ENCODE measurements at places on chromosomes 2 and 18.

DNA sequence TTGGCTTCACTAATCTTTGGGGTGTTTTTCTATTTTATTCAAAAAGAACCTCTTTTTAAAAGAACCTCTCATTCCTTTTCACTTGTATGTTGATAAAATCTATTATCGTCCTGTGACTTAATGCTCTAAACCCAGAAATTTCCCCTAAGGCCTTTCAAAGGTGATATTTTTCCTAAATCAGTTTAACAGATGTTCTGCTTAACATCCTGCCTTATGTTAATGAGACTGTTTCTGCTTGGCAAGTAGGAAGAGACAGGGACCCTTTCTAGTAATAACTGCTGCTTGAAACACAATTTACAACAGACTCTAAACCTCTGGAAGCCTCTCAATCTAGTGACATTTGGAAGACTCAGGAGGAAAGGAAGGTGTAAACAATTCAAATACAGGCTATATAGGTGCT is 128.8 kb downstream of the KCNJ3 start:
- DNase-seq = no peak

- DNase-seq = no peak
Observed at GRCh38 chr2:114170070-114170469, 272.4 kb upstream of the DPP10 start.

GRCh38 chr2:237519506-237520245 is 32.6 kb downstream of the MLPH start:
- no peak for DNase-seq

- DNase-seq = no peak
Observed at GRCh38 chr2:192196421-192197194, 1.9 kb upstream of the TMEFF2 start.

GRCh38 chr18:47168913-47169312 is 7.3 kb downstream of the IER3IP1 start:
- no peak for DNase-seq

- no peak for DNase-seq
Observed at GRCh38 chr18:37497853-37498518, 67.6 kb downstream of the CELF4 start.

DNA sequence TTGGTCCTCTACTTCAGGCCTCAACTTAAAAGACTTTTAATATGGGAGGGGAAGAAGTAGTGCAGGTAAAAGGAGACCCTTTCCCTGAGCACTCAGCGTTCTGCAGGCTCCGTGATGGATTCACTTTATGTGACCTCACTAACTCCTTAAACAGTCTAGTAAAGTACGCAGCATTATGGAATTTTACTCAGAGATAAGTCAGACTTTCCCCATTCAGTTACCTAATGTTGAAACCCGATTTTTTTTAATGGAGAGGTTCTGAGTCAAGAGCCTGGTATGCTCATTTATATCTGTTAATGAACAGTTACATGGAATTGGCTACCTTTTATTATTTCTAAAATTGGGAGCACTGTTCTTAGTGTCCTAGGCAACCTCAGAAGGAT is 34.1 kb downstream of the RASGRP3 start:
- DNase-seq = no peak

- no peak for DNase-seq
Observed at GRCh38 chr2:237895544-237896506, 36.4 kb downstream of the RAMP1 start.

DNA sequence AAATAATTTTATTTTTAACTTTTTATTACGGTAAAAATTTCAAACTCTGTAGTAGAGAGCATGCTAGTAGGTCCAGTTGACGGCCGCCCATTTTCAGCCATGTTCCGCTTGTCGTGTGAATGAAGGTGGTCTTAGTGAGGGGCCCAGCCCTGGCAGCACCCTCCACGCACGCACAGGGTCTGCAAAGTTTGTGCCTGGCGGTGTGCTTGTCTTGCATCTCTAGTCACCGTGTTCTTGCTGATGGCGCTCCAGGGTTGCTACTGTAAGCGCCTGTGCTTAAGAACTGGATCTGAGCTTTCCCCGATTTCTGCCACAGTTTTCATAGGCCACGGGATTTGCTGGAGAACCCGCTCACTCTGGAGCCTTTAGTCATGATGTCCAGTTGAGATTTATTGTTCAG is 28.9 kb downstream of the LDLRAD4 start:
- DNase-seq = no peak

DNA sequence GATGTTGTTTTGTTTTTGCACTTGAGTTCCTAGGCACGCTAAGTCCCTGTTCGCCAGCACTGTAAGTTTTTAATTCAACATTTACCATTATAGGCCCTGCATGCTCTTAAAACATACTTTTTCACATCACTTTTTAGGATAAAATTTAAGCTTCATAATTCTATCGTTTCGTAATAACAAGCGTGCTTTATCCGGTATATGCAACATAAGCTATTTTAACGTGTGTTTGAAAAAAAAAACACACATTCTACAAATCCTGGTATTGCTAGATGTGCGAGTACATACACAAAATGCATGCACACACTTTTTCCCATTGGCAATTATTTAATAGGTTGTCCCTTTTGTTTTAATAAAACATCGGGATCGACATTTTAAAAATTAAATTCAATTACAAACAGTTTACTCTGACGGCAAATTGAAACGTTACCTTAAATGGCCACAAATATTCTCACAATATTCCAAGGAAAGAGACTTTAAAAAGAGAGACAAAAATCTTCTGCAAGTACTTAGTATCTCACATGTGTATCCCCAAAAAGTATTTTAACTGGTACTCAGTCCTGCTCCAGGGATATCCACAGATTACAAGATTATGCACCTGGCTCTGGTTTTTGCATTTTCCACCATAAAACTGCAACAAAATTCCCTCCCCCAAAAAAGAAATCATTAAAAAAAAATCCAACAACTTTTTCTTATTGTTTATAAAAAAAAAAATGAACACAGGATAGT is 1.0 kb upstream of the TCF4 start:
- DNase-seq = no peak

GRCh38 chr2:173828189-173829142 is 136.7 kb downstream of the SP3 start:
- DNase-seq = no peak

- DNase-seq = no peak
Observed at GRCh38 chr2:238743243-238744065, 104.4 kb upstream of the TWIST2 start.

DNA sequence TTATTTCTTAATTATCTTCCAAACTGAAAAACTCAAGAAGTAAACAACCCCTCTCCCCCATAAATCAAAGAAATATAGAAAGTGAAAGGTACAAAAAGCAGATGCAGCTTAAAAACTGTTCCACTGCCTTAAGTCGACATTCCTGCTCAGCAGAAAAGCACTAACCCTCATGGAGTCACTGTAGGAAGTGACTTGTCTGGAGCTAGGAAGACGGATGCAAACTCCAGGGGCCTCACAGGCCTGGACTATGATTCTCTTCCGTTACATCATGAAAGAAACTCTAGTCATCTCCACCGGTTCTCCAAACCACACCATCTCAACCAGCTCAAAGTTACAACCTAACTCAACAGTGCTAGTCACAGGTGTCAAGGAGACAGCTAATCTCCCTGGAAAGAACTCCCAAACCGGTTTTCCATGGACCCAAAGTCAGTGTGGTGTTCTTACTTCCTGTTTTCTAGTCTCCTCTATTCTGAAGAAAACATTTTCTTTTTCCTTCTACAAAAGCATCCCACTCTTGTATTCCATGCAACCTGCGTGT is 128.4 kb downstream of the PIEZO2 start:
- DNase-seq = no peak

DNA sequence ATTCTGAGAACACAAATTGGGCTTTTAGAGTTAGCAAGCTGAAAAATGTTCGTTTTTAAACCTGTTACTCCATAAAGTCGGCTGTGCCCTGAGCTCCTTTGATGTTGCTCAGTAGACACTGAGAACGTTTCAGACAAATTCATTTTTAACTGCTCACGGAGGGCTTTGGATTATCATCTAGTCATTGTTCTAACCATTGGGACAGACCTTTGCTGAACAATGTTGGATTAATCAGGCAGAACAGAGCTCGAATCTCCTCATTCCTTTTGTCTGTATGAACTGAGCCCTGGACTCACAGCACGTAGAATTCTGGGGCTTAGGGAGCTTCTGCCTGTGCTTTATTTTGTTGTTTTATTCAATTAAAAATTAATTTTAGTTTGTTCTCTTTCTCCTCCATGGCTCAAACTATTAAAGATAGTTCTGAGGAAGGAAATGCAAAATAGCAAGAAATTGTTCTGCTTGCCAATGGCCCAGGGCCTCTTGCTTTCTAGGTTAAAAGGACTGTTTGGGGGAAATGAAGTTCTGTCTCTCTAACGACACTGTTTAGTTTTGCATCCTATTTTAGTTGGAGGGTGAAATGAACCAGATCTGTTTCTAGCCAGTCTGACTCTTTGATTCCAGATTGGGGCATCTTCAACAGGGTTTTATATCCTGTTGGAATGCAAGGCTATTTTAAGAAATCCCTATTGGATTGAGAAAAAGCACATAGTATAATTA is 114.7 kb upstream of the CXCR4 start:
- DNase-seq = no peak

DNA sequence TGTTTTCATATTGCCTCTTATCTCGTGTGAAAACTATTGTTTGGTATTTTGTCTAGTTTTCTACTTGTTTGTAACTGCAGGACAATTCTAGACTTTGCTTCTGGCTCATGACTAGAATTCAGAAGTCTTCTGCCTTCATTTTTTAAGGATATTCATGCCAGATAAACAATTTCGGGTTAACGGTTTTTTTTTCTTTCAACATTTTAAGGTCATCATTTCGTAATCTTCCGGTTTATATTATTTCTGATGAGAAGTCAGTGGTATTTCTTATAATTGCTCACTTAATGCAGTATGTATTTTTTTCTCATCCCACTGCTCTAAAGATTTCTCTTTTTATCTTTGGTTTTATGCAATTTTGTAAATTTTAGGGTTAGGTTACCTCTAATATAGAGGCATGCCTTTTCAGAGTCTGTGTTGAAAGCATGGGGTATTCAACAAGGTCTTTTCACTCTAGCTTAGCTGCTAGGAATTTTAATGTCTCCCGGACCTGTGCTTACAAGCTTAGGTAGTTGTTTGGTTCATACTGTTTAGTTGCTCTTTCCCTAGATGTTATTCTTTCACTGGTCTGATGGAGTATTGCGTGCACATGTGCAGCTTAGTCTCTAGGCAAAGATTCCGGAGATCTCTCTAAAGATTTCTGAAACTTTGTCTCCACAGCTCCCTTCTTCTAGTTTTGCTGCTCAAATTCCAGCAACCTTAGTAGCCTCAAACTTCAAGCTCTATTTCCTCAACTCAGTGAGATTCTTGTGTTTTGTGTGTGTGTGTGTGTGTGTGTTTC is 198.1 kb downstream of the MCFD2 start:
- DNase-seq = no peak

DNA sequence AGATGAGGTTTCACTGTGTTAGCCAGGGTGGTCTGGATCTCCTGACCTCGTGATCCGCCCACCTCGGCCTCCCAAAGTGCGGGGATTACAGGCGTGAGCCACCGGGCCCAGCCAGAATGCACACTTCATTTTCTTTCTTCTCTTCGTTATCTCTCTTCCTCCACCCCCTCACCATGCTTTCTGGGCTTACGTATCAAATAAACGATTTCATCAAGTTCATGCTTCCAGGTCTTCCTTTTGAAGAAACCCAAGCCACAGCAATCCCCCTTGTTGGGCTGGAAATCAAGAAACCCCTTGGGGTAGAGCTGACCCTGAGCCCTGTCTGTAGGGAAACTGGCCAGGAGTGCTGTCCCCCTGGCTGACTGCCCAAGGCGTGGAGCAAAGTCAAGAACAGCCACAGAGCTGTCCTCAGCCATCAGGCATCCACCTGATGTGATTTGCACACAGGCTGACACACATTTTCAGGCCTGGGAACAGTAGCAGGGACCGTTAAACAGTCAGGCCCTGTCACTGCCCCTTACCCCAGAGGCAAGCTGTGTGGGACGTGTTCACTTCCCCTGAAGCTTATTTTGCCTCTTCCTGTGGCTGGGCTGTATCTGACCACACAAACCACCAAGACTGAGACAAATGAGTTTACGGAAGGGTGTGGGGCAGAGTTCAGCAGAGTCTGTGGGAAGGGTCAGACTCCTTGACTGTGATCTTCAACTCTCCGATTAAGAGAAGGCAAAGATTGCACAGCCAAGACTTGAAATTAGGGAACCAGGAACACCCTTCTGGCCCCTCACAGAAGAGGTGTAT is 15.1 kb upstream of the NMUR1 start:
- no peak for DNase-seq

DNA sequence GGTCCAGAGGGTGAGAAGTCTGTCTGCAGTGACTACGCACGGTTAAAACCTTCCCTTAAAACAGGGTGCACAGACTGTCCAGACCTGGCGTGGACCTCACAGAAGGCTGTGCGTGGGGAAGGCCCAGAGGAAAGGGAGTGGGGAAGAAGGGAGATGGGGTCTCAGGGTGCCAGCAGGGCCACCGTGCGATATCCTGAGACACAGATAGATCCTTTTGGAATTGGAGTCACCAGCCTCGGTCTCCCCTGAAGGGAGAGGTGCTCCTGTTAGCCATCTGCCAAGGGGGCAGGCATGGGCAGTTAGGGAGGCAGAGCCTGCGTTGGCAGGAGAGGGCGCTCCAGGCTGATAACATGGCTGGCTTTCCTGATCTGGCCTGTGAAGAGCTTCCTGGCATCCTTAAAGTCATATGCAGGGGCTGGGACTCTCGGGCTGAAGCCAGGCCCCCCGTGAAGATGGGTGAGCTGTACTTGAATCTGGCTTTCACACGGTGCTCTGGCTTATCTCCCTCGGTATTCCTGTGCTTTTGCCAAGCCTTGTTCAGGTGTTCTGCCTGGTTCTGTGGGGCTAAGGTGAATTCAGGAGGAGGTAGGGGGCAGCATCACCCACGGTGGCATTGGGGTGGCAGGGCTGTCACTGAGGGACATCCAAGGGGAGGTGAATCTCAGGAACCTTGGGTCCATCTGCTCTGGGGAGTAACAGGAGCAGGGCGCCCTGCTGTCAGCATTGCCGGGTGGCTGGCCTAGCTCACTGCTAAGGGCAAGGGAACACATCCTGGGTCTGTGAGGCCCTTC is 107.2 kb upstream of the SMAD2 start:
- DNase-seq = no peak

- no peak for DNase-seq
Observed at GRCh38 chr2:125707611-125708010, 948.3 kb upstream of the GYPC start.

DNA sequence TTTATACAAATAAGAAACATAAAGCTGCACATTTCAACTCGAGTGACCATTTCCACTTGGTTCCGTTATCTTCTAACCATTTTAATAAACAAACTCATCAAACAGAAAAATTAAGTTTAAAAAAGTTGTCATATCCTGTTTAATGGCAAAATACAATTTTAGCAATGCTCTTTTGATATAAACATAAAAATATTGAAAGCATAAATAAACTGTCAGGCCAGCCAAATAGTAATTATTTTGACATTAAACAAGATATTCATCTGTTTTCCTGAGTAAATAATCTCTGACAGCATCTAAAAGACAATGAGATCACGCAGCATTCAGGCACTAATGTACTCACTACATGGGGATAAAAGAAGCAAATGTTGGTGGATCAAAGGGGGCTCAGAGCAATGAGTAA is 145.3 kb upstream of the ATP5MC3 start:
- no peak for DNase-seq

GRCh38 chr2:32941944-32942690 is 4.6 kb upstream of the LTBP1 start:
- no peak for DNase-seq

- DNase-seq = no peak
Observed at GRCh38 chr2:43332653-43333052, 106.2 kb upstream of the ZFP36L2 start.

- DNase-seq = no peak
Observed at GRCh38 chr2:131143803-131144202, 38.7 kb downstream of the PLEKHB2 start.
